Activated naive CD8-positive, alpha-beta T cell treated with anti-CD3 and anti-CD28 coated beads for 36 hours (primary cell): ENCODE measurements at places on chromosomes 7 and 10. TPM values are rescaled to one million over a fixed set of nuclear protein-coding genes. Genes with fewer than 3 reads are reported as not detected.

The NPY4R2 gene
- not detected for total RNA-seq

DNA sequence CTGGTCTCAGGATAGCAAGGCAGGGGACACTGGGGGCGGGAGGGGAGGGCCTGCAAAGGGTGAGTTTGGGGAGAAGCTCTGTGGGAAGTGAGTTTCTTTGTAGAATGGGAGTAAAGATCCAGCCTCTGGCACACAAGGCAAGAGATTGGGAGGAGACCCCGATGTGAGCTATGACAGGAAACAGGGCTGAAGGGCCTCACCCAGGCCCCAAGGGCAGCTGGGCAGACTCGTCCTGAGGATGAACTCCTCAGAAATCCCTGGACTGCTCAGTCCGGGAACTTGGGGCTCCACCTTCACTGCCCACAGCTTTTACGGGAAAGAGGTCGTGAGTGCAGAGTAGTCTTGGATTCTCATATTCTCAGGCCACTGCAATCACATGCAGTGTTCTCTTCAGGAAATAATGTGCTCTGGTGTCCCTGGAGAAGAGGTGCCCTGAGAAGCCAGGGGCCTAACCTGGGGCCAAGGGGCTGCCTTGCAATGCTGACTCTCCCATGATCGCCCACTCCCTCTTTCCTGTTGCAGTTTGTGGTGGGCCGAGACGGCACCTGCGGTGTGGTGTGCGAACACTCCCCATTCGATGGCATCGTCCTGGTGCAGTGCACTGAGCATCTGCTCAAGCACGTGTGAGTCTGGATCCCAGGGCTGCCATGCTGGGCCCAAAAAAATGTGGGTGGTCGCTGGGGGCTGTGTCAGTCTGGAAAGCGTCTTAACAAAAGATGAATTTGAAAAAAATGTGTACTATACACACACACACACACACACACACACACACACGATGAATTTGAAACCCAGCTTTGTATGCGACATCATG is 31.3 kb upstream of the C10orf53 start:
- no peak for DNase-seq

The CWF19L1 gene
- 55.0 TPM for total RNA-seq

The PLPP4 gene
- total RNA-seq: not detected

- peak; percentile 8 for DNase-seq
Observed at GRCh38 chr7:102834999-102835398, 77.8 kb upstream of the LRRC17 start.

- DNase-seq: no peak
Observed at GRCh38 chr7:101858437-101859385, 41.3 kb downstream of the CUX1 start.

GRCh38 chr7:140263277-140263676 is 86.5 kb upstream of the KDM7A start:
- DNase-seq: no peak

DNA sequence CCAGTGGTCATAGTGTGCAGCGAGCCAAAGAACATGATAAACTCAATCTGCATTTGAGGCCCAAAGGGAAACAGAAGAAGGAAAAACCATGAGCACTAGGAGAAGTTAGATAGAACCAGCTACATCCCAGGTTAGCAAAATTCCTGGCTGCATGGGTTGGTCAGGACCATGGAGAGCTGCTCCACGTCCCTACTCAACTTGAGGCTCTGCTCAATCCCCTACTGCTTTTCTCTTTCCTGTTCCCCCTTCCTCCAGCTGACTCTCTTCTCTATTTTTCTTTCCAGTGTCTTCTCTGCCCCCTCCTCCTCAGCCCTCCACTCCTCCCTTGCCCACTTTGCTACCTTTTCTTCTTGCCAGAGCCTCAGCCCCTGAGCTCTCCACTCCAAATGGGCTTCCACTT is 21.9 kb upstream of the VSIR start:
- DNase-seq: no peak

- DNase-seq: no peak
Observed at GRCh38 chr7:148622887-148623585, 32.5 kb downstream of the C7orf33 start.

DNA sequence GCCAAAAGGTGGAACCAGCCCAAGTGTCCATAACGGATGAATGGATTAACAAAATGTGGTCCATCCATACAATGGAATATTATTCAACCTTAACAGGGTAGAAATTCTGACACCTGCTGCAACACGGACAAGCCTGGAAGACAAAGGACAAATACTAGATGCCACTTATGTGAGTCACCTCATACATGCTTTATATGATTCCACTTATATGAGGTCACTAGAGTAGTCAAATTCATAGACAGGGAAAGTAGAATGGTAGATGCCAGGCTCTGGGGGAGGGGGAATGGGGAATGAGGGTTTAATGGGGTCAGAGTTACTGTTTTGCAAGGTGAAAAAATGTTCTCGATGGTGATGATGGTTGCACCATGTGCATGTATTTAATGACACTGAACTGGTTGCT is 34.0 kb upstream of the CYTH3 start:
- DNase-seq: no peak

DNA sequence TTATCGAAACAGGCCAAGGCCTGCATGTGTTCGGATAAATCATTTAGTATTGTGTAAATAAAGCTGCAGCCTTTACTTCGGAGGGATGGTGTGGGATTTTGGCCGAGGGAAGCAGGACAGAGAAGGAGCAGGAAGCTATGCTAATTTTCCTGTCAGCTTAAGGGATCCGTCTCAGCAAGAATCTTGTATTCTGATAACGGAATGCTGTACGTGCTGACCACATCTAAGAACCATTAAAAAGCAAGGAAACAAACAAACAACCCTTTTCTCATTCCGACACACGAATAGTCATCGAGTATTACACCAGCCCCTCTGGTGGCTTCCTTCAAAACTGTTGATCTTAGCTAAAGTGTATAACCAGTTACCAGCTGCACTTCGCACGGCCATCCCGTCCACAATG is 133.2 kb upstream of the TCF7L2 start:
- DNase-seq: no peak

The WEE2 gene
- not detected for total RNA-seq

The CASP2 gene
- total RNA-seq: 71.8 TPM

The C10orf143 gene
- 3.8 TPM for total RNA-seq

DNA sequence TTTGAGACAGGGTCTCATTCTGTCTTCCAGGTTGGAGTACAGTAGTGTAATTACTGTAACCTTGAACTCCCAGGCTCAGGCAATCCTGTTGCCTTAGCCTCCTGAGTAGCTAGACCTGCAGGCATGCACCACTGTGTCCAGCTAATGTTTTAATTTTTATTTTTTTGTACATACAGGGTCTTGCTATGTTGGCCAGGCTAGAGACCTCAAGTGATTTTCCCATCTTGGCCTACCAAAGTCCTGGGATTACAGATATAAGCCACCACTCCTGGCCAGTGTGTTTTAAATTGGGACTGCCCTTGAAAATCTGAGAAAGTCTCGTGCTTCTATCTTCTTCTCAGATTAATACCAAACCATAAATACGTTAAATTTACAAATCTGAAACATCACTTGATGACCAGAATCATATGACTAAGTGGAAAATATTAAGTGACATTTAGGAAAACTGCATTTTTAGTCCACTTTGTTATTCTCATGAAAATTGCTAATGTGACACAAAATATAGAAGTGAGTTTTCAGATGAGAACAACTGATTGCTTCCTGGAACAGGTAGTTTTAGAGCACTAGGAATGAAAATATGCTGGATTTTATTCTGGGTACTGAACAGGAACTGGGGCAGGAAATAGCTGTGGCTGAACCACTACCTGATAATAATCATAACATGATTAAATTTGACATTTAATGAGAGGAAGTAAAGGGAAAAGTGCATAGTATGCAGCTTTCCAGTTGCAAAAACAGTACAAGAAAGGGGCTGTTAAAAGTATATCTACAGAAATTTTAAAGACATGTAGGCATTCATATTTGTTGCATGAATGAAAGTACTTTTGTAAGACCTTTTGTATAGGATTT is 4.2 kb downstream of the PHTF2 start:
- DNase-seq: no peak

- no peak for DNase-seq
Observed at GRCh38 chr10:31484431-31485135, 165.6 kb downstream of the ZEB1 start.

The CRYGN gene
- total RNA-seq: 0.12 TPM

GRCh38 chr10:99521765-99522469 is 10.8 kb upstream of the NKX2-3 start:
- no peak for DNase-seq

The GIMAP4 gene
- 72.7 TPM for total RNA-seq

DNA sequence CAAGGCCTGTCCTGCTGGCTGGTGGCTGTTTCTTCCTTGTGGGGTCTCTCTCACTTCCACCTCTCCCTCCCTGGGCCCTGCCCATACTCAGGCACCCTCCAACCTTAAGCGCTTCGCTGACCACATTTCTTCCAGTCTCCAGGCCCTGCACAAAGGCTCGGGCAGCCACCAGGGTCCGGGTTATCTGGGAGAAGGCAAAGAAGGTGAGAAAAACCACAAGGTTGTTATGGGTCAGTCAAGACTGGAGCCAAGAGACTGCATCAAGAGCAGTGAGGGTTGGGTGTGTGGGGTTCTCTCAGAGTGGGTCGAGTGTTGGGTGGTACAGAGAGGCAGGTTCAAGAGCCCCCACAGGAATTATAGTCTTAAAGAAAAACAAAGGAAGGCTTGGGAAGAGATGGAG is 2.6 kb downstream of the GPC2 start:
- no peak for DNase-seq

- DNase-seq: peak; percentile 85
Observed at GRCh38 chr7:157337316-157338149, 729 bp downstream of the DNAJB6 start.

The ITGB8 gene
- total RNA-seq: not detected

GRCh38 chr7:86908948-86909347 is 150.5 kb downstream of the ELAPOR2 start:
- no peak for DNase-seq

The CUZD1 gene
- total RNA-seq: 2.0 TPM

DNA sequence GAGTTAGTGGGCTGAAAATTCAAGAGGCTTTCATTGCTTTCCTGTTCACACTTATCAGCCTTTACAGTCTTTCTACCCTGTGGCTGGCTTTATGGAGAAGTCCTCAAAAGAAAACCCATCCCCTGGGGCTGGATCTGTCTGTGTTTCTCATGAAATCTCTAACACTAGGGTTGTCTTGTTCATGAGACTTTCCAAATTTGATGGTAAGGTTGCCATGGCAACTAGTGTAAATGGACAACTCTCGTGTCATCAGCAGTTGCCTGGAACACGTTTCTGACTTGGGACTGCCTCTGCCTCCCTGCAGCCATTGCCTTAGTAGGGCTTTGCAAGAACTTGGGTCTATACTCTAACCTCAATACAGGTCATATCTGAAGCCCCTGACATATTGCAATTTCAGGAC is 35.8 kb upstream of the PLPP4 start:
- DNase-seq: no peak

GRCh38 chr7:3192669-3193068 is 108.4 kb upstream of the SDK1 start:
- DNase-seq: no peak

The CFTR gene
- total RNA-seq: not detected

- DNase-seq: no peak
Observed at GRCh38 chr7:18824157-18824556, 293.3 kb downstream of the TWIST1 start.

The MACC1 gene
- 0.12 TPM for total RNA-seq

The PTPN20 gene
- total RNA-seq: 1.8 TPM

The SEMA4G gene
- total RNA-seq: 0.89 TPM

DNA sequence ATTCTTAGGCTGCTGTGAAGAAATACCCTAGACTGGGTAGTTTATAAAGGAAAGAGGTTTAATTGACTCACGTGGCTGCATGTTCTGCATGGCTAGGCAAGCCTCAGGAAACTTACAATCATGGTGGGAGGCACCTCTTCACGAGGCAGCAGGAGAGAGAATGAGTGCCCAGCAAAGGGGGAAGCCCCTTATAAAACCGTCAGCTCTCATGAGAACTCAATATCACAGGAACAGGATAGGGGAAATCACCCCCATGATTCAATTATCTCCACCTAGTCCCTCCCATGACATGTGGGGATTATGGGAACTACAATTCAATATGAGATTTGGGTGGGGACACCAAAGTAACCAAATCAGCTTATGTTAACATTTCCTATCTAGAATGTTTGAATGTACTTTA is 259.2 kb downstream of the TWIST1 start:
- no peak for DNase-seq

DNA sequence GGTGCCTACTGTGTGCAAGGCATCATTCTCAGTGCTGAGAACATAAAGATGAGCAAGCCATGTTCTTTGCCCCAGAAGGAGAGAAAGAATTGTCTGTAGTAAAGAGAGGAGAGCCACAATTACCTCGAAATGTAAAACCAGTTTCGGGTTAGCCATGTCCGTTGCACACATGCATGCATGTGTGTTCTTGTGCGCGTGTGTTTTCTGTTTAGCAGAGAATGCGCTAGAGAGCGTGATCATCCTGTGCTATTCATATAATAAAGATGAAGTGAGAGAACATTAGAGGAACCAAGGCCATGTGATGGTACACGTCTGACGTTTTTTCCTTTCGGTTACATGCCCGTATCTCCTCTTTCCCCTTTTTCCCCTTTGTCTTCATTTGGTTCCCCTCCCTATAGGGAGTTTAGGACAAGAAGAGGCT is 158.2 kb downstream of the CELF2 start:
- no peak for DNase-seq

- DNase-seq: no peak
Observed at GRCh38 chr10:103067956-103068355, 125.1 kb downstream of the NT5C2 start.

- no peak for DNase-seq
Observed at GRCh38 chr10:61888744-61889143, 12.8 kb upstream of the ARID5B start.

The LRIT1 gene
- not detected for total RNA-seq

DNA sequence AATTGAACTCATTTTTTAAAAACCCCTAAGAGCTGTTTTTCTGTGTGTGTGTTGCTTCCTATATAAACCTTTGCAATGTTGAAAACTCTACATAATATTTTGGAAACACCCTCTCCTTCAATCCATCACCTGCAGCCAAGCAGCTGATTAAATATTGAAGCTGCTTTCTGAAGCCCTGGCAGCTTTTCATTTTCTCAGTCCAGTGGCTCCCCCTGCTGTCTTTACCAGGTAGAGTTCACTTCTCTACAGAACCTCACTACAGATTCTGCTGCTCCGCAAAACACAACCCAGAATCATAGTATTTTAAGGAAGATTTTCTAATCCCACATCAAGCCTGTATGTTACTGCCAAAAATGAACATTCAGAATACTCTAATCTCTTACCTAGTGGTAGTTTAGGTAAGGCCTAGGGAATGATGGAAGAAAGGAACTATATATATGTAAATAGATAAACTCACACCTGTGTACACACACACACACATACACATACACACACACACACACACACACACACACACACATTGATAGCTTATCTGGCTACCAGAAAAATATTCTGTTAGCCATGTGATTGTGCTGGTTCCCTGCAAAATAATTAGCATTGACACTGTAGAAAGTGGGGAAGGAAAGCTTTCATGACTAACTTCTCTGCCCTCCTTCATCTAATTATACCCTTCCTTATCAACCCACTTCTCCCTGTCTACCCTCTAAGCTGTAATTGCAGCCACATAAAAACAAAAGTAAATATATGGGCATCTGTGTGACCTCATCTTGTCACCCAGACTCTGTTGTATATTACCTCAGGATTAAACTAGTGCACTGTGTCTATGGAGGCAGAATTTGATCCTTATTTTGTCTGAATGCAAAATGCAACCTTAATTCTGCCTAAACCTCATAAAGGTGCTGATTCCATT is 229.5 kb upstream of the FZD1 start:
- no peak for DNase-seq

GRCh38 chr10:98272656-98273055 is 4.7 kb upstream of the LOXL4 start:
- DNase-seq: no peak

The COL13A1 gene
- total RNA-seq: not detected
